Posterior cingulate gyrus (tissue), 11 donors: ENCODE measurements at places on chromosomes 6 and 20.
A peak's percentile ranks its signal among the peaks of the same experiment; 100 is the strongest.

GRCh38 chr20:37803438-37804307, 99.3 kb upstream of the VSTM2L start:
- DNase-seq = peak; percentile 72

DNA sequence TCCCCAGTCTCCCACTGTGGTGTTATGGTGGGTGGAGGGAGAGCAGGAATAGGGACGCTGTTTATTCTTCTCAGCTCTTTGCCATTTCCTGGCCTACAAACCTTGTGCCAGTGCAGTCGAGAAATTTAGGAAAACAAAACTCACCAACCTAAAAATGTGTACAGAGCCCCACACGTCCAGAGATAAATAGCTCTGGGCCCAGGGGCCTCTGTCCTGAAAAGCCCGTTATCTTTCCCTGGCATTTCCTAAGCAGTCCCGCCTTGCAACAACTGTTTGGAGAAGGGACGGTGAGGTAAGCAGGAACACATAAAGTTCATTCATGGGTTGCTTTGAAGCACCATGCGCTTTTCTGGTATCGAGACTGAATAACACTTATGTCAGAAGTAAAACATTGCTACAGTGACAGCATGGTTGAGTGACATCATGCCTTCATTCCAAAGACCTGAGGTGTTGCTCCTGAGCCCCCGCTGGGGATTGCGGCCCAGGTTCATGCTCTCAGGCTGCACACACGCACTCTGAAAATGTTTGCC, 80.1 kb upstream of the NXT1 start:
- DNase-seq = no peak

- no peak for DNase-seq
Measured at GRCh38 chr6:74256781-74257180, 560.8 kb downstream of the CD109 start.

- no peak for DNase-seq
Measured at GRCh38 chr6:20468209-20468608, 66.0 kb upstream of the CDKAL1 start.

- no peak for DNase-seq
Measured at GRCh38 chr6:136783495-136784270, 8.6 kb downstream of the MAP3K5 start.

DNA sequence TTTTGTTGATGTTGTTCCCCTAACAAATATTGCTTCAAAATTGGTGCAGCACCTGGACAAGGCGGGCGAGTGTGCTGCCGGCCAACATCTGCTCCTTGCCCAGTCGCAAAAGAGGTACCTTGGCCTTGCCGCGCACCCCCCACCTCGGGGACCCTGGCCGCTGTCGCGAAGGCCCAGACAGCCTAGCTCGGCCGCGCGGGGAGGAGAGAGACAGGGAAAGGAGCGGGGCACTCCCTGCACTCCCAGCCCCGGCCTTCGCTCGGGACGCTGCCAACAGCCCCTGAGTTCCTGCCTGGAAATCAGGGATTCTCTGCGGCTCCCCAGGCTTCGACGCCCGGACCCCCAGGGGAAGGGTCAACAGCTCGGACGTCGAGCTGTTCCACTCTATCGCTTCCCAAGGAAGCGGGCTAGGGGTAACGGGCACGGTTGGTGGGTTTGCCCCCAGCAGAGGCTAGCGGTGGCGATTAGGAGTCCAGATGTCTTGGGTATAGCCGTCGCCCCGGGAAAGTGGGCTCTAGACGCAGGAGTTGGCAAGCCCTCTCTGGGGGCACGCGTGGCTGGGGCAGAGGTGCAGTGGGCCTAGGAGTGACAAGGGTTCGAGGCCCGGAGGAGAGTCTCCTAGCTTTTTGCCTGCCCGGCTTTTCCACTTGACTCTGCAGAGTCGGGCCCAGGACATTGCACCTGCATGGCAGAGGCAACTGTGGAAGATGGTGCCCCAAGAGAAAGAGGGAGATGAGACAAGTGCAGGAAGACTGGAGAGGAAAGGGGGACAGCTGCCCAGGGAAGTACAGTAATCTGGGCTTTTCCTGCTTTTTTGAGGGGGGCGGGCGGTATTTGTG, 8.2 kb downstream of the POU3F2 start:
- DNase-seq = peak; percentile 23

DNA sequence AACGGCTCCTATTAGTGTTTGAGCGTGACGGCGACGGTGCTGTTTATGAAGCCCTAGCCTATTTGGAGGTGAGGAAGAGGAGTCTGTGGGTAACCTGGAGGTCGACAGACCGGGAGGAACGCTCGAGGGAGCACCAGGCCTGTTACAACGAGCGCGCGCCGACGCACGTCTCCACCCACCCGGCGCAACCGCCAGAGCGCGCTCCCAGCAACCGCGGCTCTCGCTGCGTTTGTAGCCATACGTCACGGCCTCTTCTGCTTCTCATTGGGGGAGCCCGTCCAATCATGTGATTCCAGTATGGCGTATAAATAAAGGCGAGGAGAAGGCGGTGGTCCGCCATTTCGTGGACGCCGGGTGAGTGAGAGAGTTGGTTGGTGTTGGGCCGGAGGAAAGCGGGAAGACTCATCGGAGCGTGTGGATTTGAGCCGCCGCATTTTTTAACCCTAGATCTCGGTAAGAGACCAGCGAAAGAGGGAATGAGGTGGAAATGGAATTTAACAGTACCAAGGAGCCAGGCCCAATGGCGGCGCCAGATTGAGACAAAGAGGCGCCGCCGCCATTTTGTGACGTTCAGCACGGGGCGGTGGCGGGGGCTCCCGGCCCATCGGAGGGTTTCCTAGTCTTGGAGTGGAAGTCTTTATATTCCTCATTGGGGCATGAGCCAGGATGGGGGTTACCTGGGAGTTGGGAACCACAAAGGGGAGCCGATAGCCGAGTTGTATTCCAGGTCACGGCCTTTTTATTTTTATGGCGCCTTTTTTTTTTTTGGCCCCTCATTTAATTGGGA, at the start of gene SRSF3:
Gene SRSF3, plus strand, starts transcription at position 334 of the 787 bp plus-strand sequence. CDS start 2,401 bp downstream, outside the sequence.
- peak; percentile 95 for DNase-seq

GRCh38 chr20:10637563-10637962, 36.2 kb downstream of the JAG1 start:
- no peak for DNase-seq

GRCh38 chr6:158506601-158507000, 53.3 kb upstream of the TMEM181 start:
- DNase-seq = no peak

GRCh38 chr20:41392871-41393704, 26.5 kb upstream of the EMILIN3 start:
- DNase-seq = peak; percentile 41

DNA sequence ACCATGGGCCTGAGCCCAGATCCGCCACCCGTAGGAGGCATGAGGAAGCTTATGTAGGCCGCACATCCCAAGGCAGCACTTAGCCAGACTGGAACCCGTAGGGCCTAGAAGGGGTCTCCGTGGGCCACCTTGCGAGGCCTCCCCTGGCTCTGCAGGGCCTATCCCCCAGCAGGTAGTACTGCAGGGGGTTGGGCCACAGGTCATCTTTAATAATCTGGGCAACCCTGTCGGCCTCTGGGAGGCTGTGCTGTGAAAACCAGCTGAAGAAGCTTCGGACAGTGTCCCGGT, 18.5 kb downstream of the PLAGL2 start:
- DNase-seq = peak; percentile 79

- no peak for DNase-seq
Measured at GRCh38 chr6:21019614-21020013, 485.4 kb downstream of the CDKAL1 start.

DNA sequence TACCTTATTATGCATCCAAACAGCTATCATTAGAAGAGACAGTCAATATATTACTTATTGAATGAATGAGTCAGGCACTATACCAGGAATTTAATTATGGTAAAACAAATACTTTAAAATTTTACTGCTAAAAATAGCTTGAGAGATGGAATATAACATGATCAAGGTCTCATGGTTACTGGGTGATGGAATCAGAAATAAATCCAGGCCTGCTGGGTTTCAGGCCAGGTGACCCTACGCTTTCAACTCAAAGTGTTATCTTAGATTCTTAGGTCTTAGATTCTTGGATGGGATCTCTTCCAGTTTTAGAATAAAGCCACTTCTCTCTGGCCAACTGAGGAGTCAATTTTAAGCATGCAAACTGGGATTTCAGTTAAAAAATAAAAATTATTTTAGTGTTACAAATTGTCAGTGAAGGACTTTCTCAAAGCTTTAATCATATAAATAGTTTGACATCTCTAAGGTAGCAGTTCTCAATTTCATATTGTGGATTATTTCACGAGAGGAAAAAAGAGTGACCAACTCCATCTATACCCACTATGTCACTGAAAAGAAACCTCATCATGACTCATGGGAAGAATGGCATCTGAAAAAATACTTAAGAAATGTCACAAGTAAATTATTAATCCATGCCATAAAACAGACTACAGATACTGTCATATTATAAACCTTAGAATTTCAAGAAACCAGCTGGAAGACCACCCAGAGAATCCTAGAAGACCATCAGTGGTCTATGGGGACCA, 283.4 kb upstream of the RUNX2 start:
- DNase-seq = no peak

GRCh38 chr6:147769496-147770087, 261.1 kb downstream of the SAMD5 start:
- no peak for DNase-seq

DNA sequence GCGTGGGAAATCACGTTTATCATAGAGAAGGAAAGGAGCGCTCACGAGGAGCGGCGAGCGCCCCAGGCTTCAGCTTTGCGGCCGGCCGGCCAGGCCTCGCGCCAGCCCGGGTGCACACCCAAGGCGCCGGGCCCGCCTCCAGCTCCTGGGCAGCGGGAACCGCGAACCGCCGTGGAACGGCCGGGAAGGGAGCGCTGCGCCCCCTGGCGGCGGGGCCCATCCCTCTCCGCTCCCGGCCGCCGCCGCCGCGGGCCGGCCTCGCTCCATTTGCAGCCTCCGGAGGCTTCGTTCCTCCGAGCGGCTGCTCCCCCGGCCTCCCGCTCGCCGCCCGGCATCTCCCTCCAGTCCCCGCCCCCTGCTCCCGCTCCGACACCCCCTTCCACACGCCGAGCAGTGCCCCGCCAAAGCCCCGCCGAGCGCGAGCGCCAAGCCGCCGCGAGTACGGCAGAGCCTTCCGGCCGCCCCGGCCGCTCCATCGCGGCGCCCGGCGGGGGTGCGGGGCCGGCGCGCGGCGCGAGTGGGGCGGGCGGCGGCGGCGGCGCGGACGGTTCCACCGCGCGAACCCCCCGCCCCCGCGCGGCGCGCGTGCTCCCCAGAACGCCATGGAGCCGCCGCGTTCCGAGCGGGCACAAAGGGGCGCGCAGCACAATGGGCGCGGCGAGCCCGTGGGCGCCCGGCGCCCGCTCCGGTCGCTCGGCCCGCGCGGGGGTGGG, 946 bp downstream of the BEND3 start:
- DNase-seq = peak; percentile 89
